ENCODE measurements at places on chromosomes 1 and 21.

GRCh38 chr1:206769304-206769731, 1.3 kb upstream of the IL19 start:
- DNase-seq: no peak

- DNase-seq: no peak
Measured at GRCh38 chr1:29272147-29272907, 36.0 kb downstream of the PTPRU start.

- no peak for DNase-seq
Measured at GRCh38 chr1:65955503-65955902, 162.8 kb downstream of the PDE4B start.

DNA sequence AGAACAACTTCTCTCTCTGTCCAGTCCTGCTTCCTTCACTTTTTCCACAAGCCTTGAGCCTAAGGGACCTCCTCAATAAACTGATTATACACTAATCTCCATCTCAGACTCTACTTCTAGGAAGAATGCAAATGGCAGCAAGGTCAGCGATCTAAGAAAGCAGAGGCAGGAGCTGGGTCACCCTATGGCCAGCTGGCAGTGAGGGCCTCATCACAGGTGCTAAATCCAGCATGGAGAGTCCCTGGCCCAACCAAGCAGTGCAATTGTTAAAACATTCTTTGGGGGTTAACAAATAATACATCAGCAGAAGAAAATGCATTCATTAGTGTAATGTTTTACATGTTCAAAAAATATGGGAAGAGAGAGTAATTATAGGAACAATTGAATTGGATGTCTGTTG, 416.0 kb downstream of the SIPA1L2 start:
- no peak for DNase-seq

DNA sequence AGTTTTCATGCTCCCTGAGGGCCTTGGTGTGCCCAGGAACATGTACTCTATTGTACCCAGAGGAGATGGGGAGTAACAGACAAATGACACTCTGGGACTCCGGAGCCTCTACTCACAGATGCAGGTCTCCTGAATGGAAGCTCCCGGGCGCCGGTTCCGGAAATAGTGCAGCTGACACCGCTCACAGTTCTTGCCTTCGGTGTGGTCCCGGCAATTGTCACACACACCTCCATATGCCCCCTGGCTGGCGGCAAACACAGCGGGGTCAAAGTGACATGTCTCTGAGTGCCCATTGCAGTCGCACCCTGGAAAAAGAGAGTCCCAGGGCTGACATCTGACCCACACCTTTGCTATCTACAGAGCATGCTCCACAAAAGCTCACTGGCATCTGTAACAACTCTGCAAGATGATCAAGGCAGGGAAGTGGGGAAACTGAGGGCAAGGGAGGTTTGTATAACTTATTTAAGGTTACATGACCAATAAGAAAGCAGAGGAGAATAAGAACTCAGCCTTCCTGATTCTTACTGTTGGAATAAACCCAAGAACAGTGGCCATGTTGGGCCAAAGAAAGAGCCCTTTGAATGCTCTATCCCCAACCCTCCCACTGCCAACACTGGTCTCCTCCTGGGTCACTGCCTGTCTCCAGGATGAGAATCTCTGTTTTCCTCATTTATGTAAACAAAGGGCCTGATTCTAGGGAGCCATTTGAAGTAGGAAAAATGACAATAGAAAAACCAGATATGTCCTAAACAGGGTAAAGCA, 22.4 kb downstream of the LAMB3 start:
- DNase-seq: no peak

GRCh38 chr1:227542153-227543120, 20.9 kb upstream of the ZNF678 start:
- peak; percentile 87 for DNase-seq

DNA sequence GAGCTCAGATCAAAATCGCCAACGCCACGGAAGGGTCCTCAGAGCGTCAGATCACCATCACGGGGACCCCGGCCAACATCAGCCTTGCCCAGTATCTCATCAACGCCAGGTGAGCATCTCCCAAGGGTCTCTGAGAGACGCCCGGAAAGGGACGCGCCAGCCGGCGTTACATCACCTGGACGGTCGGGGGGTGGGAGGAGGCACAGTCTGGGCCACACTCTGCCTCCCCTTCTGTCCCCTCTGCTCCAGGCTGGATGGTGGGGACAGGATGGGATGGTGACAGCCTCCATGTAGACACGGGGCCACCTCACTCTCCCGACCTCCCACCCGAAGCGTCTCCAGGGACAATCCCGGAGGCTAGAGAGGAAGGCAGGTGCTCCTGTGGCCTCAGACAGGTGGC, 41.5 kb upstream of the COL6A1 start:
- DNase-seq: no peak

DNA sequence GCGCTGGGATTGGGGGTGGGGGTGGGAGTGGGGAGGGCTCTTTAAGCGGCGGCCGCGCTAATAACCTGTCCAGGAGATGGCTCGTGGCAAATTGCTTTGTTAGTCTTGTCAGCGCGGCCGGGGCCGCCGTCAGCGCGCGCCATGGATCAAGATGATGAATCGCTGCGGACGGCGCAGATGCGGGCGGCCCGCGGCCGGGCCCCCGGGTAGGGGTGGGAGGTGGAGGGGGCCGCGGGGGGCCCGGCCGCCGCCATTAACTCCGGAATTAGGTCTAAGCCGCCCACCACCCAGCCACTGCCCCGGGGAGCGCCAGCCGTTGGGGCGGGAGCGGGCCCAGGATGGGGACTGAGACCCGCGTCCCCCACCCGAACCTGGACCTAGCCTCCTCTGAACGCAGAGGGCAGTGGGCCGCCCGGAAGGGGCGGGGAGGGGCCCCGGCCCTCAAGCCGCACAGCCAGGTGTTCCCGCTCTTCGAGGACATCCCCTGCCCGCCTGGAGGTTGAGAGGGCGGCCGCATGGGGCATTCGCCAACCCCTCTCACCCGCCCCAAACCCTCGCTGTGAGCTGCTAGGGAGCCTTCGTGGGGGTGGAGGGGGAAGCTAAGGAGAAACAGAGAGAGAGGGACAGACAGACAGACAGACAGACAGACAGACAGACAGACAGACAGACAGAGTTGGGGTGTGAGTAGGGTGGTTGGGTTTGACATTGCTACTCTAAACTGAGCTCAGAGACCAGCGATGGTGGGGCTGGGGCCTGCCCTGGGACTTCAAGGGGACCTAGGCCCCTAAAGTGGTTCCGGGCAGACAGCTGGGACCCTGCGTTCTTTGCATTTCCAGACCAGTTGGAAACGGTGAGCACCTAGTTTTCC, 3.8 kb upstream of the DMBX1 start:
- DNase-seq: no peak

DNA sequence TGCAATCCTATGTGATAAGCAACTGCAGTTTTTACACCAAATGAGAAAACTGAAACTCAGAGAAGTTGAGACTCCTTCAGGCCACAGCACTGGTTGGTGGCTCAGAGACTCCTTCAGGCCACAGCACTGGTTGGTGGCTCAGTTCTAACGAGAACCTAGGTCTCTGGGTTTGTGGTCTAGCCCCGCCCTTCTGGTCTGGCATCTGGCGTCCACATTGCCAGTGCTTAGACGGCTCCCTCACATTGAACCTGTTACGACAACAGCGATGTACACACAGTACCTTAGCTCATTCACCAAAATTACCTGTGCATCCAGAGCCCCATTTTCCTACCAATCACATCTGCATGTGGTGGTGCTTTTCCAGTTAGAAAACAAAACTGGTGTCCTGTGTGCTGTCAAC, 66.1 kb downstream of the NID1 start:
- DNase-seq: no peak

DNA sequence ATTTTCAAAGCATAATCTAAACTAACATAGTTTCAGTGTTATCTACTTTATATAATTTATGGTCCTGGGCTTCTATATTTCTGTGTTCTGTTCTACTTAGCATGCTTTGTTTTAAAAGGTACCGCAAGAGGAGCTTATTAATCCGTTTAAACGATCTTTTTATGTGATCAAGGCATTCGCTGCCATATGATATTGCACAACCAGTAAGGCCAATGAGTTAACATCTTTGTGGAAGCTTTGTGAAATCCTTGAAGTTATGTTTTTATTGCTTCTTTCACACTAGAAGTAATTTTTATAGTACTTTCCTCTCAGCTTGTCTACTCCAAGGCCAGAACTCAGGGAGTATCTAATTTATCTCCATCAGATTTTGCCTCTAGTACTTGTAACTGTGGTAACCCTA, 8.9 kb downstream of the LRRC8C start:
- DNase-seq: no peak

- no peak for DNase-seq
Measured at GRCh38 chr1:81682490-81682889, 118.2 kb upstream of the ADGRL2 start.

GRCh38 chr1:64944913-64945312, 21.4 kb downstream of the JAK1 start:
- DNase-seq: no peak

GRCh38 chr21:33857846-33858666, 57.5 kb downstream of the ATP5PO start:
- no peak for DNase-seq

- DNase-seq: peak; percentile 70
Measured at GRCh38 chr1:44714944-44715571, 15.9 kb downstream of the RNU5D-1 start.

GRCh38 chr1:230103306-230104173, 36.5 kb downstream of the GALNT2 start:
- DNase-seq: no peak

DNA sequence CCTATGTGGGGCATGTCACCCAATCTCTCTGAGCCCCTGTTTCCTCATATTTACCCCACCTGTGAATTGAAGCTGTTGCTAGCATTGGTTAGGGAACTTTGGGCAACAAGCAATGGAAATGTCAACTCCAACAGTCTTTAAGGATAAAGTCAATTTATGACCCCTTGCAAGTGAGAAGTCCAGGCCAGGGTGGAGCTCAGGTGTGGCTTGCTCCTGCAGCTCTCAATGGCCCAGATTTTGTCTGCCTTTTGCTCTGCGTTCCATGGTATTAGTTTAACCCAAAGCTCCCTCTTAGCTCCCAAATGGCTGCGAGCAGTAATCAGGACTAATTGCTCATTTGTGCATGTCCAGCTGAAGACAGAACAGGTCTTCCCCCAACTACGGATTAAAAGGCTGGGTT, 70.4 kb upstream of the ABCG1 start:
- DNase-seq: no peak

DNA sequence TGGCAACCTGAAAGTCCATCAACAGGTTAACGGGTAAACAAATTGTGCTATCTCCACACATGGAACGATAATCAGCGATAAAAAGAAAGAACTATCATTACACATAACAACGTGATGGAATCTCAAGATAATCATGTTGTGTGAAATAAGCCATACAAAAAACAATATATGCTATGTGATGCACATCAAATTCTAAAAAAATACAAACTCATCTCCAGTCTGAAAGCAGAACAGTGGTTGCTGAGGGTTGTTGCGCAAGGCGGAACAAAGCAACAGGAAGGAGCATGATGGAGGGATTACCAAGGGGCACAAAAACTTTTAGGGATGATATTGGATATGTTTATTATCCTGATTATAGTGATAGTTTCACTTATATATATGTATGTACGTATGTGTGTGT, 324.8 kb downstream of the VAV3 start:
- no peak for DNase-seq

- DNase-seq: no peak
Measured at GRCh38 chr1:14259191-14259757, 339.2 kb upstream of the KAZN start.

GRCh38 chr1:66140072-66140471, 347.4 kb downstream of the PDE4B start:
- DNase-seq: no peak

- DNase-seq: no peak
Measured at GRCh38 chr1:220176540-220176939, 82.6 kb downstream of the IARS2 start.

DNA sequence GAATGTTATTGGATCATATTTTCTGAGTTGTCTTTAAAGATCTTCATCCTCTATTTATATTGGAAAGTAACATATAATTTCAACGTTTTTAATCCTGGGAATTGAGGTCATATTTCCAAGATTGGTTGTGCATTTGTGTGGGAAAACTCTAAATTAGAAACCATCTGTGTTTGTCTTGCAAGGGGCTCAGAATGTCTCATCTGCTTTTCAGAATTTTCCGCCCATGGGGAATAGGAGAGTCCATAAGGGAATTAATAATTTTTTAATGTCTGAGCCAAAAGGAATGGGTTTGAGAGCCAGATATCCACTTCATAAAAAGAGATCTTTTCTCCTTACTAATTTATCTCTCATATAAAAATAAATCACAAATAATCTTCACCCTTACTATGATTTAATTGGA, 84.8 kb upstream of the MAP1LC3C start:
- no peak for DNase-seq

DNA sequence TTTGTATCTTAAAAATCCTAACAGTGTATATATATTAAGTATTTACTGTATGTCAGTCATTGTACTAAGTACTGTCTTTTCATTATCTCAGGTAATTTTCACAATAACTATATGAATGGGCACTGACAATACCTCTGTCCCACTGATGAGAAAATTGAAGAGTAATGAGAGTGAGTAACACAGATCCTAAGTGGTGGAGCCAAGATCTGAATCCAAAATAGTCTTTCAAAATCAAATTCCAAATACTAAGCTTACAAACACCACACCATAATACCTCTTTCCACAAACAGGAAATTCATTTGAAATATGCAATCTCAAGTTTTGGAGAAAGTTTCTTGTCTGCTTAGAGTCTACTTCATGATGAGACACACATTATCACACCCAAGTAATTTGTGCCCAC, 105.9 kb upstream of the EDEM3 start:
- DNase-seq: no peak

- DNase-seq: peak; percentile 24
Measured at GRCh38 chr1:226702957-226703831, 35.9 kb downstream of the ITPKB start.

- DNase-seq: no peak
Measured at GRCh38 chr1:61425040-61425439, 299.9 kb downstream of the TM2D1 start.

DNA sequence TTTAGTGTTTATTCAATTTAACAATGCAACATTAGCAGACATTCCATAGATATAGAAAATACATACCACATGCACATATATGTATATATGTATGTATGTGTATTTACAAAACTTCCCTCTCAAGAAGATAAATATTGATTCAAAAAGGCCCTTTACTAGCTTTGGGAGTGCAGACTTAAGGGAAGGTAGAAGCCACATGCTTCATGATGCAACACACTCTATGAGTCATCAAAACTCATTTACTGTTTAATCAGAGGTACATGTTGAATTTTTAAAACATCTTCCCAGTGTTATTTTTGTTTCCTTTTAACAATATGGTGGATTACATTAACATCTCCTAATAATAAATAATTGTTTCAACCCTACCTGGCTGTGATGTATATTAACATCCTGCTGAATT, 61.4 kb upstream of the KIRREL1 start:
- DNase-seq: no peak

Data from NCI-H1930 (cell line).